ENCODE measurements at places on chromosomes 12 and 14. TPM values are rescaled to one million over a fixed set of nuclear protein-coding genes. Genes with fewer than 3 reads are reported as not detected.

DNA sequence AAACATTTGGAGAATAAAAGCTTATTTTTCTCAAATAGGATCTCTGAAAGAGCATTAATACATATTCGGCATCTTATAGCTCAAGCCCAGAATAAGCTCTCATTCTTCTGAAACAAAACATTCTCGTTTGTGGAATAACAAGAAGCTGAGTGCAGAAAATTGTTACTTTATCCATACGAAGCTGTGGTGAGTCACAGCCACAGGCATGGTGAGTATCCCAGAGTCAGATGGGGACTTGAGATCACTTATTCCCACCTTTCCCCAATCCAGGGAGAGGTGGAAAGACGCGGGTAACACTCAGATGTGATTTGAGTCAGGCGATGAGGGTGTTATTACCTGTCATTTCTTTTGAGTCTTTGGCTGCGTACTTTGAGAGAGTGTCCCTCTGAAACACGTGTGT lies 214.6 kb upstream of the TMEM132C start:
- no peaks in the 10 kb centered on the region for H3K4me1 ChIP-seq
- H3K36me3 ChIP-seq, result no peaks in the 10 kb centered on the region
- H3K4me3 ChIP-seq, result no peak overlapping the region
- H3K27ac ChIP-seq, result no peak overlapping the region
- H3K27me3 ChIP-seq, result no peaks in the 10 kb centered on the region
- DNase-seq, result no peak

Gene AMDHD1
- total RNA-seq, result 0.40 TPM

DNA sequence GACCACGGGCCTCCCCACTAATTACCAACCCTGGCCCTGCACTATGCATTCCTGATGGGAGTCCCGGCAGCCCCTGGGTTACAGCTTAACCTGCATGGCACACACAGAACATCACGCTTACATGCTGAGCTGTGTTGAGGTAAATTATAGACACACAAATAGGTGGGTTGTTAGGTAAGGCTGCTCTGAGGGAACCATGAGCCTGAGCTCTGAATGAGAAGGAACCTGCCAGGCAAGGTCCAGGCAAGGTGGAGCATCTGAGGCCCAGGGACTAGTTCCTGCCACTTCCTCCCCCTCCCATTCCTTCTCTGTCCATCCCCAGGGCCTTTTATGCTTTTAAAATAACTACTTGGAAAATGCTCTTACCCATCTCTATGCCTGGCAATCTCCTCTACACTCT lies 82.7 kb upstream of the ESRRB start:
- H3K36me3 ChIP-seq, result no peaks in the 10 kb centered on the region
- no peaks in the 10 kb centered on the region for H3K4me1 ChIP-seq
- H3K27ac ChIP-seq, result no peak overlapping the region
- DNase-seq, result no peak

DNA sequence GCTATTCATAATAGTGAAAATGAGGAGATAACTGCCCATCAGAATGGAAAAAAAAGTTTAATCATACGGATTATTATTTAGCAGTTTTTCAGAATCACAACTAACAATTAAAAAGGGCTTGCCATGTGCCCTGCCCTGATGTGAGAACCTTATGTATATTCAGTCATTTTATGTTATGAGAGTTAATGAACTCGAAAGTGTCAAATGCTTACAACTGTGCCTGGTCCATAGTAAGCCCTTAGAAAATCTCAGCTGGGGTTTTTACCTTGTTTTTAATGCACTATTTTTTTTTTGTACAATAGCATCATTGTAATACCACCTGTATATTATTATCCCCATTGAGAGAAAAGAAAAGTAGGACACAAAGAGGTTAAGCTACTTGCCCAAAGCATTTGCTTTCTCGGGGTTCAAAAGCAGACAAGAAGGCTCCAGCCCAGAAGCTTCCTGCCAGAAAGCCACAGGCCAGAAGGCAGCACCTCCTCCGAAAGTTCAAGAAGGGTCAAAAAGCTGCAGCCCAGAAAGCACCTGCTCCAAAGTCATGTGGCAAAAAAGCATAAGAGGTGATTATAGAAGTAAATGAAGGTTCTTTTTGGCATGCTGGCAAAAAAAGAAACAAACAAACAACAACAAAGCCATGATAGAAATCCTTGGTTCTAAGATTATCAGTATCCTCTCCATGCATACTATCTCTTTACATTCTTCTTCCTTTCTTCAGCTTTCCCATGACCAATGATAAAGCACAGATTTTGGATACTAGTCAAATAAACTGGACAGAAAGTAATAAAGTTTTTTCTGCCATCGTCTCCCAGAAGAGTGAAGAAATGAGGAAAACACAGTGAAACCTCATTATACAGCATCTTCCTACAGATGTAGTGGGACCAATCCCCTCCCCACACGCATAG lies 59.1 kb upstream of the NAP1L1 start:
- no peaks in the 10 kb centered on the region for H3K36me3 ChIP-seq
- H3K4me1 ChIP-seq, result peaks cover 22% of the 10 kb centered on the region
- H3K27me3 ChIP-seq, result no peaks in the 10 kb centered on the region
- DNase-seq, result peak; percentile 42
- no peak overlapping the region for H3K4me3 ChIP-seq

DNA sequence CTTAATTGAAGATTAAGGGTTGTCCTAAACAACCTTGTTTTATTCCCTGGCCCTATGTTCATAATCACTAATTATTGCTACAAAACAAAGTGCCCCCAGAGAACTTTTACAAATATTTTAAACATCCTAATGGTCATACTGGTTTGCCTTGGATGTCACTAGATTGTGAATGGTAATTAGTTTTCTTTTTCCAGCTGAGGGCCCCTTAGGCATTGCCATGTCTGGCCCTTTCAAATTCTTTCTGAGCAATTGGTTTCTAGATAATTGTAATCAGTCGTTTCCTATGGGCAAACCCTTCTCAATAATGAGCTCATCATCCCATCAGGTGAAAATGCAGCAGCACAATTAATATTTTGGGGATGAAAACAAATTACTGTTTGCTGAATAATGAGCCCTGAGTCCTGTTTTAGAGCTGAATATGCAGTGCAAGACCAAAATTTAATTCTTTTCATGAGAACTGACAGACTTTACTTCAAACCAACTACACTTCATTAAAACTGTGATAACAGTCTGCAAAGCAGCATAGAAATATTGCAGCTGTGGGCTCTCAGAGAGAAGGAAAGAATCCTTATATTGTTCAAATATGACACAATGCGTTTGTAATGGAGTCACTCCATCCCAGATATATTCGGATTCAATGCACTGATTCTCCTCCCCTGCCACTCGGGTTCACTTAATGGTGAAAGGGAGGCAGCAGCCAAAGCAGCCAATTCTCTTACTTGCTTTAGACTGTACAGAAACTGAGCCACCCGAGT lies 67.7 kb upstream of the ARHGAP5 start:
- no peaks in the 10 kb centered on the region for H3K27me3 ChIP-seq
- no peak for DNase-seq
- no peaks in the 10 kb centered on the region for H3K4me1 ChIP-seq
- no peak overlapping the region for H3K27ac ChIP-seq
- no peak overlapping the region for H3K4me3 ChIP-seq
- no peaks in the 10 kb centered on the region for H3K36me3 ChIP-seq

- H3K36me3 ChIP-seq, result peaks cover 37% of the 10 kb centered on the region
- no peaks in the 10 kb centered on the region for H3K4me1 ChIP-seq
- no peak overlapping the region for H3K4me3 ChIP-seq
Measured at GRCh38 chr12:131986910-131987309, 37.2 kb downstream of the EP400 start.

GRCh38 chr12:75844985-75845384 lies 186.6 kb downstream of the PHLDA1 start:
- no peak for DNase-seq
- no peaks in the 10 kb centered on the region for H3K27me3 ChIP-seq
- no peak overlapping the region for H3K27ac ChIP-seq
- no peaks in the 10 kb centered on the region for H3K4me1 ChIP-seq
- H3K36me3 ChIP-seq, result peaks cover 2% of the 10 kb centered on the region

Gene FGF6
- total RNA-seq, result not detected

GRCh38 chr12:9870286-9870866 lies 1.2 kb upstream of the CLEC2B start:
- H3K27ac ChIP-seq, result peak overlapping the region; percentile 92
- H3K27me3 ChIP-seq, result no peaks in the 10 kb centered on the region
- no peak for DNase-seq
- peaks cover 13% of the 10 kb centered on the region for H3K4me1 ChIP-seq

- H3K27ac ChIP-seq, result peak within 1 kb of the TSS; percentile 88
- H3K4me1 ChIP-seq, result peaks cover 61% of the 10 kb centered on the region
- H3K27me3 ChIP-seq, result no peaks in the 10 kb centered on the region
- peaks cover 2% of the 10 kb centered on the region for H3K36me3 ChIP-seq
- DNase-seq, result peak; percentile 94
Measured at GRCh38 chr14:102319351-102320032, at the start of gene ZNF839. Gene ZNF839 (plus strand): TSS chr14:102319746. CDS start chr14:102319766, 20 bp downstream.

- no peak overlapping the region for H3K27ac ChIP-seq
- H3K36me3 ChIP-seq, result no peaks in the 10 kb centered on the region
- DNase-seq, result no peak
Measured at GRCh38 chr14:68950111-68950510, 29.0 kb downstream of the ACTN1 start.

- no peak overlapping the region for H3K27ac ChIP-seq
- H3K27me3 ChIP-seq, result no peaks in the 10 kb centered on the region
- H3K36me3 ChIP-seq, result peaks cover 49% of the 10 kb centered on the region
- no peak overlapping the region for H3K4me3 ChIP-seq
- DNase-seq, result no peak
Measured at GRCh38 chr12:120457133-120457532, 10.9 kb downstream of the GATC start.

DNA sequence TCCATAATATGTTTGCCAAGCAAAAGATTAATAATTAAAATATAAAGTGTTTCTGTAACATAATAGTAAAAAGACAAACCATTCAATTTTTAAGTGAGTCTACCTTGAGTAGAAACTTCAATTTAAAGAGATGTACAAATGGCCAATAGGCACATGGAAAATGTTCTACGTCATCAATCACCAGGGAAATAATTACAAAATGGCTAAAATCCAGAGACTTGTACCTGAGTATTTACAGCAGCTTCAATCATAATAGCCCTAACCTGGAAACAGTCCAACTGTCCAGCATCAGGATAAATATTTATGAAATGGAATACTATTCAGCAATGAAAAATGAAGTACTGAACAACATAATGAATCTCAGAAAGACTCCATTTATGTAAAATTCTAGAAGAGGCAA lies 95.5 kb upstream of the FAR2 start:
- peaks cover 14% of the 10 kb centered on the region for H3K27me3 ChIP-seq
- H3K36me3 ChIP-seq, result no peaks in the 10 kb centered on the region
- no peak for DNase-seq
- H3K4me3 ChIP-seq, result no peak overlapping the region
